Glutamatergic neuron (in vitro differentiated cells): ENCODE measurements at places on chromosomes 13 and 19. TPM values are rescaled to one million over a fixed set of nuclear protein-coding genes. Genes with fewer than 3 reads are reported as not detected.

The FFAR1 gene
- not detected for total RNA-seq

The ZNF805 gene
- 15.5 TPM for total RNA-seq

The PLIN3 gene
- total RNA-seq = 6.8 TPM

The ZFP82 gene
- 16.1 TPM for total RNA-seq

The NTN5 gene
- 1.8 TPM for total RNA-seq

The ZC3H4 gene
- 50.3 TPM for total RNA-seq

The ZNF578 gene
- total RNA-seq = 4.1 TPM

The B3GNT3 gene
- total RNA-seq = not detected

The KLK2 gene
- not detected for total RNA-seq

The C19orf67 gene
- 0.71 TPM for total RNA-seq
